ENCODE measurements at places on chromosomes 13 and 19. TPM values are rescaled to one million over a fixed set of nuclear protein-coding genes. Genes with fewer than 3 reads are reported as not detected.

Gene GZMM
- total RNA-seq: under 0.01 TPM

Gene USPL1
- total RNA-seq: 14.7 TPM

Gene SIGLEC6
- not detected for total RNA-seq

Gene WDR87
- not detected for total RNA-seq

- DNase-seq: no peak
These were observed 5.5 kb upstream of the EEF2 start for GRCh38 chr19:3990815-3991117.

- no peak for DNase-seq
These were observed 193.0 kb upstream of the NBEA start for GRCh38 chr13:34749046-34749445.

- DNase-seq: no peak
These were observed 50.1 kb upstream of the FREM2 start for GRCh38 chr13:38636761-38637160.

DNA sequence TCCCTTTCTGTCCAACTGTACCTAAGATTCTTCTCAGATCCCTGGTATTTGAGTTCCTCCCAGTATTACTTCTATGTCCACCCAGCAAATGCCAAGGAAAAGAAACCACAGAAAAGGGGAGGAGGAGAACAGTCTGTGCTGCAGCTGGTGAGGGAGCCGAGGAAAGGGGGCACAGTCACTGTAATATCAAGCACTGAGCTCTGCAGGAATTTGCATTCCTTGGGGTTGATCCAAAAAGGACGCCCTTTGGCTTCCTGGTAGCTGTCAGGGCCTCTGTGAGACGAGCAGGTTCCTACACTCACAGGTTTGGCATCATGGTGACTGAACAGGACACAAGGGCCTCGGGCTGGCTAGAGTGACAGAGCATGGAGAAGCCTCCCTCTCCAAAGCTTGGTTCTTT, 273.4 kb downstream of the NHLRC3 start:
- no peak for DNase-seq

GRCh38 chr13:97477844-97478243, 43.9 kb downstream of the RAP2A start:
- no peak for DNase-seq

All from osteoblast (primary cell).